ENCODE measurements at places on chromosomes 16 and 17. TPM values are rescaled to one million over a fixed set of nuclear protein-coding genes. Genes with fewer than 3 reads are reported as not detected.

The RNF112 gene
- total RNA-seq: 0.31 TPM

The CDH5 gene
- not detected for total RNA-seq

The CACNG1 gene
- total RNA-seq: not detected

The UBB gene
- total RNA-seq: 1,628 TPM

The TBC1D3 gene
- not detected for total RNA-seq

The UNC13D gene
- 99.1 TPM for total RNA-seq

The KRTAP9-4 gene
- not detected for total RNA-seq

The TEX14 gene
- total RNA-seq: 0.20 TPM

The CLUH gene
- 72.7 TPM for total RNA-seq

The ACSM2A gene
- not detected for total RNA-seq

The NPIPA8 gene
- total RNA-seq: 0.19 TPM

The CBFA2T3 gene
- total RNA-seq: not detected

The KRT36 gene
- total RNA-seq: not detected

The MYO19 gene
- total RNA-seq: 99.6 TPM

The SLC5A2 gene
- not detected for total RNA-seq

The DNAH2 gene
- total RNA-seq: not detected

The FOXC2 gene
- not detected for total RNA-seq

The MMP15 gene
- 0.12 TPM for total RNA-seq

The KCTD11 gene
- total RNA-seq: 0.47 TPM

The PYDC1 gene
- not detected for total RNA-seq

The BCAR1 gene
- total RNA-seq: 0.67 TPM

The NSRP1 gene
- total RNA-seq: 21.4 TPM

The CD79B gene
- total RNA-seq: 24.2 TPM

The TBC1D3B gene
- total RNA-seq: 2.6 TPM

The ADAP2 gene
- total RNA-seq: 0.52 TPM

The DRC3 gene
- 0.64 TPM for total RNA-seq

The HBQ1 gene
- total RNA-seq: 0.79 TPM

The SNX20 gene
- 29.6 TPM for total RNA-seq

The HS3ST6 gene
- total RNA-seq: not detected

The MCRIP2 gene
- 35.2 TPM for total RNA-seq

The KRT13 gene
- not detected for total RNA-seq

The PSMC3IP gene
- total RNA-seq: 38.6 TPM

The GPRC5B gene
- 0.22 TPM for total RNA-seq

The CCL5 gene
- 2.5 TPM for total RNA-seq

The OR2C1 gene
- not detected for total RNA-seq

The LRRC75A gene
- total RNA-seq: 0.79 TPM

The PIMREG gene
- 18.1 TPM for total RNA-seq

The PRAC2 gene
- total RNA-seq: not detected

The ABCA9 gene
- total RNA-seq: not detected

The SMIM22 gene
- total RNA-seq: not detected

The KRT20 gene
- total RNA-seq: not detected

The JPH3 gene
- 0.14 TPM for total RNA-seq
